ENCODE measurements at places on chromosomes 1 and 21. TPM values are rescaled to one million over a fixed set of nuclear protein-coding genes. Genes with fewer than 3 reads are reported as not detected.

LRRC8B gene
- total RNA-seq = 5.3 TPM

FMO2 gene
- not detected for total RNA-seq

CD53 gene
- not detected for total RNA-seq

GJB3 gene
- total RNA-seq = 8.1 TPM

MRPL20 gene
- 154 TPM for total RNA-seq

KRTAP20-3 gene
- total RNA-seq = not detected

FCER1G gene
- not detected for total RNA-seq

FAM72D gene
- 6.7 TPM for total RNA-seq

CD244 gene
- total RNA-seq = not detected

RNF186 gene
- not detected for total RNA-seq

SDF4 gene
- 131 TPM for total RNA-seq

HAO2 gene
- not detected for total RNA-seq

ILDR2 gene
- 0.08 TPM for total RNA-seq

MRPS6 gene
- 51.9 TPM for total RNA-seq

HES2 gene
- total RNA-seq = 3.1 TPM

TTLL10 gene
- total RNA-seq = not detected

ARHGAP30 gene
- 0.09 TPM for total RNA-seq

CD247 gene
- 0.15 TPM for total RNA-seq

RHBG gene
- not detected for total RNA-seq

RHD gene
- not detected for total RNA-seq

PRELP gene
- not detected for total RNA-seq

OPRD1 gene
- total RNA-seq = 0.06 TPM

LAD1 gene
- total RNA-seq = 0.66 TPM

ST6GALNAC3 gene
- total RNA-seq = 1.2 TPM

OR2L2 gene
- total RNA-seq = not detected

ADGRB2 gene
- 7.7 TPM for total RNA-seq

LCE1B gene
- not detected for total RNA-seq

KLF17 gene
- 0.64 TPM for total RNA-seq

AADACL3 gene
- total RNA-seq = not detected

ENAH gene
- total RNA-seq = 75.4 TPM

AXDND1 gene
- total RNA-seq = 0.24 TPM

TEX38 gene
- not detected for total RNA-seq

PLA2G4A gene
- total RNA-seq = 10.9 TPM

RAD54L gene
- total RNA-seq = 13.7 TPM

BSDC1 gene
- total RNA-seq = 21.8 TPM

EFNA1 gene
- total RNA-seq = 41.3 TPM

KRTAP11-1 gene
- total RNA-seq = not detected

OVAAL gene
- total RNA-seq = not detected

CD2 gene
- not detected for total RNA-seq

ESRRG gene
- not detected for total RNA-seq

DCST1 gene
- not detected for total RNA-seq

OLIG2 gene
- not detected for total RNA-seq

INAVA gene
- 40.5 TPM for total RNA-seq

LCE2A gene
- not detected for total RNA-seq

MATN1 gene
- 0.10 TPM for total RNA-seq

KRTAP19-1 gene
- total RNA-seq = not detected

PDZK1IP1 gene
- 7.9 TPM for total RNA-seq

C1orf210 gene
- not detected for total RNA-seq

SIK1 gene
- total RNA-seq = 9.8 TPM

SERINC2 gene
- total RNA-seq = 19.5 TPM

LCE2B gene
- not detected for total RNA-seq

Data from A549 treated with DMSO at 1 μM for 4 hours (cell line).